Retinal pigment epithelial cell (primary cell): ENCODE measurements at places on chromosomes 13 and 19.

DNA sequence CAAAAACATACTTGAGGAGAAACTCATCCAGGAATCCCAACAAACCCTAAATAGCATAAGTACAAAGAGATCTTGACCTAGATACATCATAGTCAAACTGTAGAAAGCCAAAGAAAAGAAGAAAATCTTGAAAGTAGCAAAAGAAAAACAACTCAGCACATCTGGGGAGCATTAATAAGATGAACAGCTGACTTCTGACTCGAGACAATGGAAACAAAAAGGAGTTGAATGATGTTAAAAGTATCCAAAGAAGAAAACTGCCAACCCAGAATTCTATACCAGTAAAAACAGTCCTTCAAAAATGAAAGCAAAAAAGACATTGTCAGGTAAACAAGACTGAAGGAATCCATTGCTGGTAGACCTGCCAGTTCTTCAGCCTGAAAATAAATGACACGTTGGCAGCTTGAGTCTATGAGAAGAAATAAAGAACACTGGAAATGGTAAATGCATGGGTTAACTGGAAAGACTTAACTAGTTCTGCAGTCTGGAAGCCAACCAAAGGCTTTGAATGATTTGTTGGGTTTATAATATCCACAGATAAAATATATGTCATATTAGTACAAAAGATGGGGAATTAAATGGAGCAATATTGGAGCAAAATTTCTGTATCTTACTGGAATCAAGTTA, 46.8 kb downstream of the TSSK6 start:
- no peak for DNase-seq

- no peak for DNase-seq
Measured at GRCh38 chr13:100789481-100789880, 114.9 kb upstream of the TMTC4 start.

DNA sequence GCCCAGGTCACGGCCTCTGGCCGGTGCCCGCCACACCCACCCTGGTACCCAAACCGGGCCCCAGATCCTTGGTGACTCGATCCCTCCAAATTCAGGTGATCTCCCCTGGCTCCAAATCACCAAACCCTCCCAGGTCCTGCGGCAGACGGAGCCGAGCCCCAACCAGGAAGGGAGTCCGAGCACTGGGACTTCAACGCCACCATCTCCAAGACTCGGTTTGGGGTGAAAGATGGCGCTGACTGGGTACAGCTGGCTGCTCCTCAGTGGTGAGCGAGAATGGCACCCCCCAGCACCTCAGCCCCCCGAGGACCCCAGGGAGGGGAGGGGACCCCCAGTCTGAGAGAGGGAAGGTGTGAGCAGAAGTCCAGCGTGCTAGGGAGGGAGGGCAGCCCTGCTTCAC, 2.3 kb downstream of the CEACAM16 start:
- DNase-seq, result no peak

GRCh38 chr19:19335408-19336158, 15.0 kb downstream of the MAU2 start:
- DNase-seq, result no peak

DNA sequence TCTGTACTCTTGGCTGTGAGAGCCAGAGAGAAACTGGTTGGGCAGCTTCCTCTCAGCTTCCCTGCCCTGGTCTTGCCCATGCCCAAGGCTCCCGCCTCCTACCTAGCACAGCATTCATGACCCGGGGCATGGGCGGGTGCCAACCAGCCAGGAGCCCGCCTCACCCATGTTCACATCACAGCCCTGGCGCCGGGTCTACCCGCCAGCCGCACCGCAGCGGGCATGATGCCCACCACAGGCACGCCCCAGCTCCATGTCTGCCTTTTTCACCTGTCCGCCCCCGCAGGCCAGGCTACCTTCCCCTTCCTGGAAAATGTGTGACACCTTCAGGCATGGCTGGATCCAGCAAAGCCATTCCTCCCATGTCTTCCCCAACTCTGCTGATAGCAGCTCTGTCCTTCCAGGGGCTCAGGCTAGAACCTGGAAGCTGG, 42.1 kb downstream of the PTPRS start:
- DNase-seq, result no peak

- no peak for DNase-seq
Measured at GRCh38 chr19:6828306-6828697, 55.8 kb downstream of the VAV1 start.

DNA sequence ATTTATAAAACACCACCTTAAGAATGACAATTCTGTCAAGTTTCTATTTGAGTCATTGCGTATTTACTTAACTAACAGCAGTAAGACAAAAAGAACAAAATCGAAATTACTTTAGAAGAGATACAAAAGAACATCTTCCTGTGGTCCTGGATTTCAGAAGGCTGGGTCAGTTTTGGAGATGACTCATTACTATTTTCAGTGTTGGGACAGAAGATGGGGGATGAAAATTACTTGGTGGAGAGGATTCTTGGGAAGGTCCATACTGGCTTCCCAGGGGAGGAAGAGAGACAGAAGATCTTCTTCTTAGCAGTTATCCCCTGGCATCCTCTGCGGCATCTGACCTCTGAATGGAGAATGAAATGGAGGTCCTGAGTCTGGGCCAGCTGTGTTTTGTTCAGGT, 33.5 kb upstream of the CSNK1A1L start:
- no peak for DNase-seq

- peak; percentile 11 for DNase-seq
Measured at GRCh38 chr19:31054430-31054829, 294.8 kb downstream of the TSHZ3 start.

DNA sequence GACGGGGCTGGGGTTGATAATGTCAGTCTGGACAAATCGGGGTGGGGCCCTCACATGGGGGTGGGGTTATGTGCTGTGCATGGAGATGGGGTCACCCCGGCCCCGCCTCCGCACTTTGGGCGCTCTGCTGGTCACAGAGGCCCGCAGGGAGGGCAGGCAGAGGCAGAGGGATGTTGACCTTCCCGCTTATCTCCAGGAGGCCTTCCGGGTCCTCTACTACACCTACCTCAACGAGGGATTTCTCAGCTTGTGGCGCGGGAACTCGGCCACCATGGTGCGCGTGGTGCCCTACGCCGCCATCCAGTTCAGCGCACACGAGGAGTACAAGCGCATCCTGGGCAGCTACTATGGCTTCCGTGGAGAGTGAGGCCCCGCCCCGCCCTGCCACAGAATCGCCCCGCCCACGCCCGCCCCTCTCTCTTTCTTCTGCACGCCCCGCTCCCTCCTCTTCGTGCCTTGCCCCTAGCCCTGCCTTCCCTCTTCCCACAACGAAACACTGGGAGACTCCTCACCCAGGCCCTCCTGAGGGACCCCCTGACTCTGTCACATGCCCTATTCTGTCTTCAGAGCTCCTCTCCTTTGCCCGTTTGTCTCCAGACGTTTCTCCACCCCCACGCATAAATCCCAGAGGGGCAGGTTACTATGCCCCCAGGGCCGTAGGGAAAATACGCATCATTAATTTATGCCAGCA, 32.8 kb downstream of the TMEM161A start:
- DNase-seq, result no peak

DNA sequence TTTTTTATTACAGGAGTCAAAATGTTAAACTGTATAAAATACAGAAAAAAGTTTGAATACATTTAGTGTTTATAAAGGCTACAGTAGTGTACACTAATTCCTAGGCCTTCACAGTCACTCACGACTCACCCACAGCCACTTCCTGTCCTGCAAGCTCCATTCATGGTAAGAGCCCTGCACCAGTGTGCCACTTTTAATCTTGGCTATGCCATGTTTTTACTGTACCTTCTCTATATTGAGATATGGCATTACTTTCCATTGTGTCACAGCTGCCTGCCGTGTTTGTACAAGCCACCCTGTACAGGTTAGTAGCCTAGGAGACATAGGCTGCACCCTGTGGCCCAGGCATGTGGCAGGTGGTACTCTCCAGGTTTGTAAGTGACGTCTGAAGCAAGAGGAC, 32.1 kb downstream of the C1QTNF9 start:
- DNase-seq, result no peak

- DNase-seq, result no peak
Measured at GRCh38 chr13:110376120-110376519, 69.0 kb downstream of the COL4A2 start.

GRCh38 chr19:39154100-39154628, 28.6 kb downstream of the PAK4 start:
- DNase-seq, result no peak

DNA sequence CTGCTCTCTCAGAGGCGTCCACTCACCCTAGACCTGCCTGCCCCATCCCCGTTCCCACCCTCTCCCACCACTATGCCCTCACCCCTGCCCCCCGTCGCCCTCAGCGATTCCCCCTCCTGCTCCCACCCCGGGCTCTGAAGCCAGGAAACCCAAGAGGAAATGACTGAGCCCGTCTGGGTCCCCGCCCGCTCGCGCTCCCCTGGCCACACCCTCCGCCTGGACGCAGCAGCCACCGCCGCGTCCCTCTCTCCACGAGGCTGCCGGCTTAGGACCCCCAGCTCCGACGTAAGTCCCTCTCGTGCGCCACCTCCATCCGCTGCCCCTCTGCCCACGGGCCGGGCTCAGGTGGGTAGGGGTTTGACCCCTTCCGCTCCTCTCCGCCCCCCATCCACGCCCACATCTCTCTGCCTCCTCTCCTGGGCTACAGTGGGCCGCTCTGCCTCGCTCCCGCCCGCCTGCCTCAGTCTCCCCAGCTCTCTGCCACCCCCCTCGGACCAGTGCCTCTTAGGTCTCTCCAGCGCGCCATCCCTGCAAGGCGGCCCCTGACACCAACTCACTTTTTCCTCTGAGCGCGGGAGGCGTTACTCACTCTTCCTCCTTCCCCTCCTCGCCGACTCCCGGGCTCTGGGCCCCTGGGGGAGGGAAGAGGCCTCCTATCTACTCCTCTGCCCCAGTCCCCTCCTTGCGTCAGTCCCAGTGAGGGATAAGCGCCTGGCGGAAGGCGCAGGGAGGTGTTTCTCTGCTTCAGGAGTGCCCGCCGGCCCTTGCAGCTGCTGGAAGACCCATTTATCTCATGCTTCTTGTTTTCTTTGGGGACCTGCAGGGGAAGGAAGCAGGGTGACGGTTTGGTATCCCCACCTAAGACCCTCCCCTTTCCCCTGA, at the start of gene FXYD5:
Gene FXYD5, plus strand, starts transcription at position 211 of the 882 bp plus-strand sequence. CDS start 816 bp downstream, outside the sequence.
- no peak for DNase-seq

DNA sequence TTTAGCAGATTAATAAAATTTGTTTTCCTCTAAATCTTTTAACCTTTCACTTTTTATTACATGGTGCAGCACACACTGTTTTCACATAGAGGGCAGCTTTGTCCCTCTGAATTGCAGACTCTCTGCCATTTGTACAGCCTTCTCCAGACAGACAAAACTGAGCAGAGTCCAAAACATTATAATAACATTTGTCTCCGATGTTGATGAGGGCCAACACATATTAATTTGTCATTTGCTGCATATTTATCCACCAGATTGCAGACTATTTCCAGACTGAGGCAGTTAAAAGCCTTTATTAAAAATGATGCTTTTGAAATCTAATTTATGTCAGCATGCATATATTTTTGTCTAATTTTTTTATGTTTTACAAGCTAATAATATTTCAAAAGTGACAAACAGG, 1251.9 kb upstream of the SLC10A2 start:
- DNase-seq, result no peak

- DNase-seq, result no peak
Measured at GRCh38 chr19:53871454-53871853, 3.8 kb downstream of the MYADM start.

GRCh38 chr19:20840371-20840770, 64.3 kb downstream of the ZNF66 start:
- DNase-seq, result no peak

GRCh38 chr13:71820699-71821098, 46.3 kb downstream of the DACH1 start:
- no peak for DNase-seq

DNA sequence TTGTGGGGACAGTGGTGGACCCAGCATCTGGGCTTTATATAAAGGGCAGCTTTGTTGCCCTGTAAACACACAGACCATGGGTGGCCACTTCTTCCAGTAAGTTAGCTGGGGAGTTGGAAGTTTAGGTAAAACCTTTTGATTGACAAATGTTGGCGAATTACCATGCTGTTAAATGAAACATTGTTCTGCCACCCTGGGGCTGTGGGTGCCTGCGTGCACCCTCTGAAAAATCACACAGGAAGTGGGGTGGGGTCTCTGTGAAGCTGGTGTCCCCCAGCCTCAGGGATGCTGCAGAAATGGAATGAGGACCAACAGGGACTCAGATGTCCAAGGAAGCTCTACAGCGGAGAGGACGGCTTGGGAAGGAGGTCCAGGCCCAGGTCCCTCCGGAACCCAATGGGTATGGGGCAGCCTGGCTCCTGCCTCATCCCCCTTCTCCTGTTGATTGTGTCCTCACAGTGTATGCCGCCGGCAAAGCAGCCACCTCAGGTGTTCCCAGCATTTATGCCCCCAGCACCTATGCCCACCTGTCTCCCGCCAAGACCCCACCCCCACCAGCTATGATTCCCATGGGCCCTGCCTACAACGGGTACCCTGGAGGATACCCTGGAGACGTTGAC, 2.8 kb upstream of the USF2 start:
- DNase-seq, result no peak

DNA sequence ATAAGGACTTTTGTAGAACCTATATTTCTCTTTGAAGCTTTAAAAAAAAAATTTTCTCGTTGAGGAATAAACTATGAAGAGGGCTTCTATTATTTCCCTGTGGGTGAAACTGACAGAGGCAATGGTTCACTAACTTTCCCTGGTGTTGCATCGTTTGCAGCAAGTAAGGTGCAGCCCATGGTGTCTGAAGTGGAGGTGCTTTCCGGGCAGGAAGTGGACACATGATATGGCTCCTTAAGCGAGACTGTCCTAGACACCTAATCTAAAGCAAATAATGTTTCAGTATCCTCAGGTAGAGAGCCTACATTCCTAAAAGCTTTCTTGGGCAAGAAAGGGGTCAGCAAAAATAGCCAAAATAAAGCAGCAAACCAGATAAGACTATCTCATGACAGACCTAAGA, 437.6 kb upstream of the ARGLU1 start:
- DNase-seq, result no peak

- DNase-seq, result no peak
Measured at GRCh38 chr13:20230913-20231838, 943 bp downstream of the GJB6 start.

GRCh38 chr13:50124536-50125303, 109.5 kb downstream of the KCNRG start:
- DNase-seq, result peak; percentile 22

DNA sequence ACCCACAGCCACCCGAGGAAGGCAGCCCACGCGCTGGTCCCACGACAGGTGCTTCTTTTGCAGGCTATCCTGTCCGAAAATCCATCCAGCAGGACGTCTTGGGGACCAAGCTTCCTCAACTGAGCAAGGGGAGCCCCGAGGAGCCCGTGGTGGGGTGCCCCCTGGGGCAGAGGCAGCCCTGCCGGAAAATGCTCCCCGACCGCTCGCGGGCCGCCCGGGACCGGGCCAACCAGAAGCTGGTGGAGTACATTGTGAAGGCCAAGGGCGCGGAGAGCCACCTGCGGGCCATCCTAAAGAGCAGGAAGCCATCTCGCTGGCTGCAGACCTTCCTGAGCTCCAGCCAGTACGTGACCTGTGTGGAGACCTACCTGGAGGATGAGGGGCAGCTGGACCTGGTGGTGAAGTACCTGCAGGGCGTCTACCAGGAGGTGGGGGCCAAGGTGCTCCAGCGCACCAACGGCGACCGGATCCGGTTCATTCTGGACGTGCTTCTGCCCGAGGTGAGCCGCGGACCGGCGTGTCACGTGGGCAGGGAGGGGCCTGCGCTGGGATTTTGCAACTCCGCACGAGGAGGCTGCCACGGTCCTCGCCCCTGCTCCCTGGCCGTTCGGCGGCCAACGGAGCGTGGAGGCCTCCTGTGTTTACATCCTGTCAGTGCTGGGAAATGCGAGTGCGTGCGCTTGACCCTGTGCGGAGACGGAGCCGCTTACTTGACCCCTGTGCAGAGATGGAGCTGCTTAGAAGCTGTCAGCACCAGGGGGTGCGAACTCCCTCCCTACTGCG, 12.9 kb upstream of the NDUFS7 start:
- DNase-seq, result no peak
